ENCODE measurements at places on chromosomes 7 and 10. TPM values are rescaled to one million over a fixed set of nuclear protein-coding genes. Genes with fewer than 3 reads are reported as not detected.

AGR3 gene
- not detected for total RNA-seq

PRR15 gene
- total RNA-seq: not detected

TUBB8 gene
- total RNA-seq: not detected

SPAM1 gene
- total RNA-seq: not detected

CLCN1 gene
- not detected for total RNA-seq

VSIR gene
- not detected for total RNA-seq

FAM131B gene
- 0.15 TPM for total RNA-seq

KIAA1549 gene
- 2.2 TPM for total RNA-seq

TMEM270 gene
- not detected for total RNA-seq

MMP21 gene
- under 0.01 TPM for total RNA-seq

H2BK1 gene
- not detected for total RNA-seq

CPA4 gene
- total RNA-seq: 0.34 TPM

DENND11 gene
- 6.3 TPM for total RNA-seq

MYH16 gene
- total RNA-seq: not detected

ANLN gene
- total RNA-seq: 69.5 TPM

OR2A42 gene
- total RNA-seq: not detected

ANXA8L1 gene
- total RNA-seq: 0.36 TPM

LRIT1 gene
- not detected for total RNA-seq

ZNF425 gene
- 1.5 TPM for total RNA-seq

PAPOLB gene
- under 0.01 TPM for total RNA-seq

TOMM7 gene
- 401 TPM for total RNA-seq

CRHR2 gene
- total RNA-seq: not detected

CALML5 gene
- total RNA-seq: not detected

TMEM236 gene
- 0.77 TPM for total RNA-seq

TCERG1L gene
- total RNA-seq: 2.3 TPM

DGKI gene
- 1.5 TPM for total RNA-seq

ANXA11 gene
- 73.7 TPM for total RNA-seq

PON1 gene
- not detected for total RNA-seq

MRLN gene
- total RNA-seq: not detected

MNX1 gene
- not detected for total RNA-seq

PGAM2 gene
- not detected for total RNA-seq

HOXA3 gene
- not detected for total RNA-seq

PDZD7 gene
- 2.5 TPM for total RNA-seq

CCDC172 gene
- total RNA-seq: not detected
